Left kidney (tissue), 8 donors: ENCODE measurements at places on chromosomes 11 and 22.

- DNase-seq = no peak
Measured at GRCh38 chr22:47381240-47381639, 618.8 kb downstream of the TBC1D22A start.

DNA sequence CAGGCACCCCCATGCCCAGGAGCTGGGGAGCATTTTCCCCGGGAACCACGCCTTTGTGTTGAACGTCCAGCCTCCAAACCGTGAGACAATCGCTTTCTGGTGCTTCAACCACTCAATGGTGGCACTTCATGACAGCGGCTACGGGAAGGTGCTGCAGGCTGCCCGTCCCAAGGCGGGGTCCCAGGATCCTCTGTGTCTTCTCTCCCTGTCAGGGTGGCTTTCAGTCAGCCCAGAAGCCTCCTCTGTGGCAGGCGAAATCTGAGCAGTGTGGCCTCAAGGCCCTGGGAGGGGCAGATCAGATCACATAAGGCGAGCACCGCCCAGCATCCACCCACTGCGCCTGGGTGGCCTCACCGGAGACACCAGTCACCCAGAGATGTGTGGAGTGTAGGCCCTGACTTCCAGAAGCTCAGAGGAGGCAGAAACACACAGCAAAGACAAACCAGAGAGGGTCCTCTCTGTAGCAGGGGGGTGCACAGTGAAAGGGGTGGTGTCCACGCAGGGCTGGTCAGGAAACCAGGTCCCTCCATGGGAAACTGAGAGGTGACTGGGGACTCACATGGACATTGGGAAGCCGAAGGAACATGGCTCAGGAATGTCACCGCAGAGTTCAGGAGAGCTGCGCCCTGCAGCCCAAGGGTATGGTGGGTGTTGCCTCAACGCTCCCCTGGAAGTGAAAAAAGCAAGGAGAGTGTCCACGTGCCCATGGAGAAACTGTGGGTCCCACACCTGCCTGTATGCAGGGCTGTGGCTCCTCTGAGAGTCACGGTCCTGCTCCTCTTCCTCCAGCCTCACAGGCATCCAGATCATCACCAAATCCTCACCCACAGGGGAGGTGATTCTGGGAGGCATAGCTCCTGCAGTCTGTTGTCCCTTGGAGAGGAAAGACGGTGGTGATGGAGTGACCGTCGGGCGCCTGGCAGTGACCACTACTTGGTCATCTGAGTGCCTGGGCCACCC, 1420.7 kb downstream of the TBC1D22A start:
- DNase-seq = no peak

DNA sequence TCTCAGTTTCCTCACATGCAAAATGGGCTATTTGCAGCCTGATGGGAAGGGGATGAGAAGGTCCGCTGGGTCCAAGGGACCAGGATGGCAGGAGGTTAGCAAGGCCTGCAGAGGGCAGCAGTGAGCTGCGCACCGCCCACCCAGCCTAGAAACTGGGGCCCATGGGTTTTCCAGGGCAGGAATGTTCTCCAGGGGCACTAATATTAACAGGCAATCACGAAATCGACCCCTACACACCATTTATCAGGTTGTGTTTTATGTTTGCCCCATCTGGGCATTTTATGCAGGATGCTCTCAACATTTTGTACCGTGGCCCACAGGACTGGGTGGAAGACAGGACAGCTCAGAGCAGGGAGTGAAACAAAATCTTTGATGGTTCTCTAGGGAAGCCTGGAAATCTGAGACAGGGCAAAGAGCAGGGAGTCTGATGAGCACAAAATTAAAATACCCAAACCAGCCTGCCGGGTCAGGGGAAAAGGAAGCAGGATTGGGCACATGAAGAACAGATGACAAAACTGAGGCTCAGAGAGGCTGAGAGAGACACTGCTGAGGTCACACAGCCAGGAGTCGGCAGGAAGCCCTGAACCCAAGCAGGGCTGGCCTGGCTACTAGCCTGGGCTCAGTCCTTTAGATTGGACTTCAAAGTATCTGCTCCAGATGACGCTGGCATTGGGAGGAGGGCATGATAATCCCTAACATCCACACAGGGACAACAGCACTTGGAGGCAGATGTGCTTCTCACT, 1.6 kb upstream of the BCR start:
- no peak for DNase-seq

GRCh38 chr11:20110908-20111669, 49.2 kb downstream of the DBX1 start:
- DNase-seq = peak; percentile 49

DNA sequence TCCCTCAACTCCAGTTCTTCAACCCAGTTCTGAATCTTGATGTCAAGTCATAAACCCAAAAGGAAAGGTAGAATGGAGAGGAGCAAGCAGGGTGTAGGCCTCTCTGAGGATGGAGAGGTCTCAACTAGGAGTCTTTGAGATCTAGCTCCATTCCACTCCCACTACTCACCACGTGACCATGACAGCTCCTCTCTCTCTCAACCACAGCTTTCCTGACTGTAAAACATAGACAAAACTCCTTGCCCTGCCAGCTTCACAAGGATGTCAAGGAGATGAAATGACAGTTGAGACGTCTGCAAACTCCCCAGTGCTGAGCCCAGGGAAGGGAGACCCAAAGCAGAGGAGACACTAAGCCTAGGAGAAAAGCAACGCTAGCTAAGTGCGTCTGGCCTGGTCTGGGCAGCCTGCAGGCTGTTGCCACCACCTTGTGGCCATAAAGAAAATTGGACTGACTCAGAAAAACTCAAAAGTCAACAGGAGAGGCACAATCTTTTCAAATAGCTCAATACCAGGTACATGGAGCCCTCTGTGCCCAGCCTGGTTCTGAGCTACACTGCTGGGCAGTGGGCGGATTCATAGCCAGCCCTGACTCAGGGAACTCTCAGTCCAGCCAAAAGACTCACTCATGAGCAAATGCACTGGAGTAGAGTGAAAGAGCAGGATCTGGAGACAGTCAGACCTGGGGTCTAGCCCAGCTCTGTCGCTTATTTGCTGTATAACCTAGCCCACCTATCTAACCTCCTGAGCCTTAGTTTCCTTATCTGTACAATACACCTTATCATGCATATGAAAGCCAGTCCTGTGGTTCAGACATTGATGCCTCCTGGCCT, 3.4 kb downstream of the CLPB start:
- no peak for DNase-seq

DNA sequence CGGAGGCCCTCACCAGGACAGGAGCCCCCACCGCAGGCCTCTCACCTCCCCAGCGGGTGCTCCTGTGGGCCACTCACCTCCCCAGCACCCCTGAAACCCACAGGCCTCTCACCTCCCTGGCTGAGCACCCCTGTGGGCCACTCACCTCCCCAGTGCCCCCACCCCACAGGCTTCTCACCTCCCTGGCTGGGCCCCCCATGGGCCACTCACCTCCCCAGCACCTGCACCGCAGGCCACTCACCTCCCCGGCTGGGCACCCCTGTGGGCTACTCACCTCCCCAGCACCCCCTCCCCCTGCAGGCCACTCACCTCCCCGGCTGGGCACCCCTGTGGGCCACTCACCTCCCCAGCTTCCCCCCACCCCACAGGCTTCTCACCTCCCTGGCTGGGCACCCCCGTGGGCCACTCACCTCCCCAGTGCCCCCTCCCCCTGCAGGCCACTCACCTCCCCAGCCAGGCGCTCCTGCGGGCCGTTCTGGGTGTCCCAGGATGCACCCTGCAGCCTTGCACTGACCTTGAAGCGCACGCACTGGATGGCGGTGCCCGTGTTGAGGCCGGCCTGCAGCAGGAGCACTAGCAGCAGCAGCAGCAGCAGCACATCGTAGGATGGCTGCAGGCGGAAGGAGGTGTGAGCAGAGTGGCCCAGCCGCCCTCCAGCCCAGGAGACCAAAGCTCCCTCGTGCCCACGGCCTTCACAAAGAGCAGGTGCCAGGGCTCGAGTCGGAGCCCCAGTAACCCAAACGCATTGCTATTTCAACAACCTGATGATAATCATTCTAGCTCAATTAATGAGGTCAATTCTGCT, 5.7 kb upstream of the TTLL8 start:
- DNase-seq = no peak

DNA sequence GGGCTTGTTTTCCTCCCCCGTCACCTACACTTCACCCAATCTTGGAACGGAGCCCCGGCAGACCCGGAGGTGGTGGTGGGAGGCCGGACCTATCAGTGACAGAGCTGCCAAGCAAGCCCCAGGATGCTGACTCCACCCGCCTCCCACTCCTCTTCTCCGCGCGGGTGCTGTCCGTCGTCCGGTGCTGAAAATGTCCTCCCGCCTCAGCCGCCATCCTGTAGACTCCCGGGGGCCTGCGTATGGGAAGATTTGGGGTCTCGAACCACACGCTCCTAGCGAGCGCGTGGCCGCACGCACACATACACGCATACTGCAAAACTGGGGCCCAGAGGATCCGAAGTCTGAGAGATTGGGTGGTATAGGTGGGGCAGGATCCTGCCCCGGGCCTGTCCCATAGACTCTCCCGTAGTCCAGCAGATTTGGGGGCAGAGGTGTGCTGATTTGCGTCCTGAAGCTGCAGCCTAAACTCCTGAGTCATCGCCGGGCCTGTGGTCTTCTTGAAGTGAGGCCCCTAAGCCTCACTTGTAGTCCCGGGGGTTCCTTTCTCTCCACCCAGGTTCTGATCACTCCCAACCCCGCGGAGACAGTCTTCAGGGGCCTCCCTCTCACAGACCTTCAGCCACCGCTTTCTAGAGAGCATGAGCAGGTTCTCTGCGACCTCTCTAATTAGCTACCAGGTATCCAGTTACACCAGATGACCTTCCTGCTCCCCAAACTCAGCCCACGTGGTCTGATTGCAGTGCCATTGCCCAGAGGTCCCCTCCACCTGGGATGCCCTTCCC, 796 bp upstream of the YIF1A start:
- DNase-seq = peak; percentile 79

DNA sequence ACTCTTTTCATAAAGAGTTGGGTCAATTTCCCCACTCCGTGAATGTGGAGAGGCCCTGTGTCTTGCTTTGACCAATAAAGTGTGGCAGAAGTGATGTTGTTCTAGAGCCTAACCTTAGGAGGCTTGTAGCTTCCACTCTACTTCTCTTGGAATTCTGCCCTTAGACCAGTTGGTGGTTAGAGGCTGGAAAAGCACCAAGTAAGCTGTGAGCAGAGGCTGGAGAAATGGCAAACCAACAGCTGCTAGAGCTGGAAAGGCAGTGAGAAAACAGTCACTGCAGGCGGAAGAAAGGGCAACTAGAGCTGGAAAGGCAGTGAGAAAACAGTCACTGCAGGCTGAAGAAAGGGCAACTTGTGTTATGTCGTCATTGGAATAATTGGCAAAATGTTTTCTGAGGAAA, 29.8 kb upstream of the MSANTD2 start:
- DNase-seq = no peak

GRCh38 chr11:121265586-121265985, 27.0 kb upstream of the SC5D start:
- DNase-seq = no peak
